ENCODE measurements at places on chromosomes 7 and 10. TPM values are rescaled to one million over a fixed set of nuclear protein-coding genes. Genes with fewer than 3 reads are reported as not detected.

DNA sequence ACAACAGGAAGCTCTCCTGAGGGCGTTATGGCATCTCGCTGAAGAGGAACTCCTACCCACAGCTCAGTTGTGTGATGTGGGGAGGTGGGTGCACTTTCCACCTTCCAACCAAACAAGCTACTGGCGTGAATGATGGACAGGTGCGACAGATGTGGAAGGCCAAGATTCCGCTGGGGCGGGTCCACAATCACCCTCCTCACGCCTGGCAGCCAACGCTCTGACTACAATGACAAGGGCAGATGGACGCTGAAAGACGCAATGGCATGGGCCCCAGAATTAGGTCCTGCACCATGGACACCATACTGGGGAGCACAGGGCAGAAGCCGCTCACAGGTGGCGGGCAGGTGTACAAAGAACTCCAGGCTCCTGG, 282.5 kb downstream of the PRPF18 start:
- no peak for DNase-seq

GRCh38 chr7:1225441-1226185, 7.1 kb upstream of the UNCX start:
- no peak for DNase-seq

DNA sequence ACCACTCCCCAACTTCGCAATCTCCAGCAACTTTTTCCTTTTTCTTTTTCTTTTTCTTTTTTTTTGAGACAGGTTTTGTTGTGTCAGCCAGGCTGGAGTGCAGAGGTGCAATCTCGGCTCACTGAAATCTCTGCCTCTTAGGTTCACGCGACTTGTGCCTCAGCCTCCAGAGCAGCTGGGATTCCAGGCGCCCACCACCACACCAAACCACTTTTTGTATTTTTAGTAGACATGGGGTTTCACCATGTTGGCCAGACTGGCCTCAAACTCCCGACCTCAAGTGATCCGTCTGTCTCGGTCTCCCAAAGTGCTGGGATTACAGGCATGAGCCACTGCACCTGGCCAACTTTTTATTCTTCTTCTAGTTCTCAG, 55.0 kb downstream of the KIAA1549 start:
- no peak for DNase-seq

DNA sequence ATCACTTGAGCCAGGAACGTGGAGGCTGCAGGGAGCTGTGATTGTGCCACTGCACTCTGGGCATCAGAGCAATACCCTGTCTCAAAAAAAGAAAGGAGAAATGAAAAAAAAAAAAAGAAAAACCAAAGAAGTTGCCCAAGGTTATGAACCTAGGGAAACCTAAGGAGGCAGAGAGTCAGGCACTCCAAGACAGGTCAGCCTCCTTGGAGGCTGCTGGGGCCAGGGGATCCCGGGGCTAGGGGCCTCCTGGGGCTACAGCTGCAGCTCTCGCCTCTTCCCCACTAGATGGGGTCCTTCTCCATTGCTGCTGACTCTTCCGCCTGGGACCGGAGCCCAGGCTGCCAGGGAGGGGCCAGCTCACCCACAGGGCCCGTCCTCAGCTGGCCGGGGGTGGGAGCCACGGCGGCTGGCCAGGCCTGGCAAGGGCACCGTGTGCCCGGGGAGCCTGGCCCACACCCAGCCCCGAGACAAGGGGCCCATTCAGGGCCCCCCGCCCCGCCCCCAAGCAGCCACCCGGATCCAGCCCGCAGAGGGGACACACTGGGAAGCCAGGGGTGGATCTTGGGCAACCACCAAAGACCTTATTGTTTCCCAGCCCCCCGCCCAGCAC, 1.7 kb upstream of the SPACDR start:
- DNase-seq, result peak; percentile 90

Gene PHYHIPL
- polyA plus RNA-seq, result 2.1 TPM
